Mesothelial cell of epicardium (in vitro differentiated cells): ENCODE measurements at places on chromosomes 12 and 14.

- no peak for DNase-seq
Measured at GRCh38 chr14:81031488-81031887, 76.1 kb downstream of the TSHR start.

- no peak for DNase-seq
Measured at GRCh38 chr14:78202976-78203375, 32.8 kb downstream of the NRXN3 start.

DNA sequence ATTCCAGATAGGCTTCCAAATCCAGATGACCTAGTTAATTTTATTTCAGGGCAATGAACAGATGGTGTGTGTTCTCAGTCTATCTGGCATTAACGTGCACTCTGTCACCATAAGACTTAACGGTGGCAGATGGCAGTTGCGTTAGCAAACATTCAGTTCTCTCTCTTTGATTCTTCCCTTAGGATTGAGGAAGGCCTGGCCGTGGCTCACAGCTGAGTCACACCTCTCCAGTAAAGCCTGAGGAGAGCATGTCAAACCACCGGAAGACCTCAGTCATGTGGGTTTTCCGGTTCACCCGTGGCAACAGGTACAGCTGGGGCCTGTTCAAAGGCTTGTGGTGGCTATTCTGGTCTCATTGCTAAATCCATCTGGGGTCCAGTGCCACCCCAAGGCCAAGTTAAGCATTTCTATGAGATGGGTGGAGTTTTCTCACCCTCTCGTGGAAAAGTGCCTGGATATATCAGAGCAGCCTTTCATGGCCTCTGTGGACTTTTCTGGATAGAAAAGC lies 545.1 kb upstream of the ATP2B1 start:
- no peak for DNase-seq

GRCh38 chr12:62914443-62915203 lies 20.3 kb downstream of the PPM1H start:
- no peak for DNase-seq

- no peak for DNase-seq
Measured at GRCh38 chr14:45136399-45136798, 669 bp downstream of the FANCM start.

- DNase-seq = no peak
Measured at GRCh38 chr14:105064001-105064400, 1.2 kb downstream of the GPR132 start.

DNA sequence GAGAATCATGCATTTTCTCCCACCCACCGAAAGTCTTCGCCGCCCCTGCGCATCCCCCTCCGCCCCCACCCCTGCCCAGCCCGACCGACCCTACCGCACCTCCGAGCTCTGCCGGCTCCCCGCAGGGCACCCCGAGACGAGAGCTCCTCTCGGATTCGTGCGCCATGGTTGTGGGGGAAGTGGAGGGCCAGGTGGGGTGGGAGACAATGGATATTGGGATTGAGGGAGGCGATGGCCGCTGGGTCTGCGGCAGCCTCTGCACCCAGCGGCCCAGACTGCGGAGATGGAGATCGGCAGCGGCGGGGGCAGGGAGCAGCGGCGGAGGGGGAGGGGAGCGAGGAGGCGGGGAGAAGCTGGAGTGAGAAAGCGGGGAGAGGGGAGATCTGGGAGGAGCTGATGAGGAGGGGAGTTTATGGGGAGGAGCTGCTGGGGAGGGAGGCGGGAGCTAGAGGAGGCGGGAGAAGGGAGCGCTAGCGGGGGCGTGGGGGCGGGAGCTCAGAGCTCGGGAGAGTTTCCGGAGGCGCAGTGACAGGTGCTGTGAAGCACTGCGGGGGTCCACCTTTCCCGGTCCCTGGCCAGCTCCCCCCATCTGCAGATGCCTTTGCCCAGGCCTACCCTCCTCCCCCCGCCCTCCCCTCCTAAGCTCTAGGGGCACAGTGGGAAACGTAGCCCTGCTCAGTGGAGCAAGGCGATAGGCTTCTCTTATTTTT lies at the start of gene SALL2:
SALL2 (minus strand) TSS at position 385 of the 710 bp plus-strand sequence; CDS start at position 166, 219 bp downstream.
- DNase-seq = peak; percentile 75

GRCh38 chr14:54730156-54730961 lies 163.4 kb downstream of the SAMD4A start:
- no peak for DNase-seq

DNA sequence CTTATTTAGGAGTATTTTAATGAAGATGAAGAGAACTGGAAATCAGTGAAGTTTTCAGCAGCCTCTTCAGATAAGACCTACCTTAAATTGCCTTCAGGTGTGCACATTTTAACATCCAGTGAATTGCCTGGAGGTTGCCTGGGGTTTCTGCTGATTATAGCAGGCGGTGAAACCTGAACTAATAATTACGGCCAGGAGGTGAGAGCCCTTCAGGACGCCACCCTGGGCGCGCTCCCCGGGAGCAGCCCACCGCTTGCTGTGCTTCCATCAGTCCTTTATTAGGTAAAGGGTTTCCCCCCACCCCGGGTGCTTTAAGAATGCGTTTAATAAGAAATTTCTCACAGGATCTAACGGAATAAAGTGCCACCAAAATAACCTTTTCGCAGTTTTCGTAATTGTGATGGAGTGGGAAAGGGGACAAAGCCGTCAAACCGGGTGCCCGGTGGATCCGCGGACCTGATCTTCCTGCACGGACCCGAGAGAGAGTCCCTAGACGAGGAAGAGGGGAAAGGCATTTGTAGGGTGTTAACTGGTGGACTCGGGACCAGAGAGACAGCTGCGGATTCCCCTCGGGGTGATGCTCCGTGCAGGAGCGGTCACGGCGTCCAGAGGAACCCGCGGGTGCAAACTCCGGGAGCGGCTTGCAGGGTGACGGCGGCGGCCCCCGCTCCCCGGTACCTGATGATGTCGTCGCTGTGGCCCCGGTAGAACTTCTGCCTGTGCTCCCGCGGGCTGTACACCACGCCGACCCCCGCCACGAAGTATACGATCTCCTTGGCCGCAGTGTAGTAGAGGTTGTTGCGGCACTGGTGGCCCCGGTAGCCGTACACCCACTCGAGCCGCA lies 902 bp downstream of the EML5 start:
- DNase-seq = peak; percentile 45
